ENCODE measurements at places on chromosomes 6 and 20.
A peak's percentile ranks its signal among the peaks of the same experiment; 100 is the strongest.

GRCh38 chr6:118350881-118351430 lies 197.1 kb upstream of the PLN start:
- DNase-seq, result no peak

GRCh38 chr6:110560239-110561007 lies 84.0 kb upstream of the SLC22A16 start:
- no peak for DNase-seq

- peak; percentile 72 for DNase-seq
Measured at GRCh38 chr6:56936466-56936865, 18.4 kb upstream of the BEND6 start.

- DNase-seq, result no peak
Measured at GRCh38 chr6:163207431-163208383, 206.8 kb upstream of the QKI start.

DNA sequence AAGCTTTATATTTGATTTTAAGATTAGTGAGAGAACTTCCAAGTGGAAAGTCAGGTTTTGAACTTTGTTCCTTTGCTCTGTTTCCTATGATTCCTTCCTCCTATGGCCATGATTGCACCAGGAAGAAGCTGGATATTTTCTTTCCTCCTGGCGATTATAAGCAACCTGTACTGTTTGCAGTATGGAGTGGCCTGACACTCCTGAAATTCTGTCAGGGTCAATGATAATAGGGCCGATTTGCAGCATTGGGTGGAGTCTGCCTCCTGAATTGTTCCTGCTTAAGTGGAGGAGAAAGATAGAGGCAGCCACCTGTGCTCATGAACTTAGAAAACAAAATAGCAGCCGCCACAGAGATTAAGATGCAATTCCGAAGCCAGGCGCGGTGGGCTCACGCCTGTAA lies 9.8 kb upstream of the FAM217A start:
- DNase-seq, result no peak

GRCh38 chr20:17647391-17648314 lies 34.4 kb downstream of the RRBP1 start:
- DNase-seq, result no peak

- DNase-seq, result no peak
Measured at GRCh38 chr6:44049163-44049988, 77.9 kb downstream of the MRPL14 start.

DNA sequence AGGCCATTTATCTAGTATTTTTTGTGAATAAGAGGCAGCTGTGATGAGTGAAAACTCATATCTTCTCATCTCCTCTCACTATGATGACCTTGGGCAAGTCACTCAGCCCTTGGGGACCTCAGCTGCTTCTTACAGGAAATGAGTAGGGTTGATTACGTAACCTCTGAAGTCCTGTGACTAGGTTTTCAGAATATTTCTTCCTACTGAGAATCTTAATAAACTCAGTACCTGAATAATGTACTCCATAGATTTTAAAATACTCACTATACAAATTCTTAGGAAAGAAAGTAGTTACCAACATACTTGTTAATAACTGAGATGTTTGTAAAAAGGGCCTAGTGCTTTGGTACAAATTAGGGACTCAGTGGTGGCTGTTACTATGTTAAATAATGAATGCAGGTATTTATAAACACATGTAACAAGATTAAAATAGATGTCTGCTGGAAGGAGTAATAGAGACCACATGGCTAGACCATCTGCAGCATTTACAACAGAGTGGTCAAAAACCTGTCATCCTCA lies 60.9 kb downstream of the RPRD1B start:
- DNase-seq, result peak; percentile 86

DNA sequence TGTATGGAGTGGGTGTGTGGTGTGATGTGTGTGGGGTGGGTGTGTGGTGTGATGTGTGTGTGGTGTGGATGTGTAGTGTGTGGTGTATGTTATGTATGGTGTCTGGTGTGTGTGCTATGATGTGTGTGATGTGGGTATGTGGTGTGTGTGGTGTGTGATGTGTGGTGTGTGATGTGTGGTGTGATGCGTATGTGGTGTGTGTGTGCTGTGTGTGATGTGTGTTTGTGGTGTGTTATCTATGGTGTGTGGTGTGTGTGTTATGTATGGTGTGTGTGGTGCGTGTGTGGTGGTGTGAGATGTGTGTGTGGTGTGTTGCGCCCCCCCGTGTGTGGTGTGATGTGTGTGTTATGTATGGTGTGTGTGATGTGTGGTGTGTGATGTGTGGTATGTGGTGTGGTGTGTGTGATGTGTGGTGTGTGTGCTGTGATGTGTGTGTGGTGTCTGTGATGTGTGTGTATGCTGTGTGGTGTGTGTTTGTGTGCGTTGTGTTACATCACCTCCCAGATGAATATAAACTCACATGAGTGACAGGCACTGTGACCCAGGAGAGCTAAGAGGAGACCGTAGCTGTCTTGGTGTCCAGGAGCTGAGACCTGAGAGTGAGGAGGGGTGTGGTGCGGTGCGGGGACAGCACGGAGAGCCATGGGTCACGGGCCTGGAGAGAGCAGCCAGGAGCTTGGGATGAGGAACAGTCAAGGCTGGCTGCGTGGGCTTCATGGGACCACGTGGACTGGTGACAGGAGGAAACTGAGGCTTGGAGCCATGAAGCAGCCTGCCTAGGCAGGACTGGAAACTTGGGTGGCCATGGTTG lies 8.8 kb downstream of the DLGAP4 start:
- DNase-seq, result no peak

DNA sequence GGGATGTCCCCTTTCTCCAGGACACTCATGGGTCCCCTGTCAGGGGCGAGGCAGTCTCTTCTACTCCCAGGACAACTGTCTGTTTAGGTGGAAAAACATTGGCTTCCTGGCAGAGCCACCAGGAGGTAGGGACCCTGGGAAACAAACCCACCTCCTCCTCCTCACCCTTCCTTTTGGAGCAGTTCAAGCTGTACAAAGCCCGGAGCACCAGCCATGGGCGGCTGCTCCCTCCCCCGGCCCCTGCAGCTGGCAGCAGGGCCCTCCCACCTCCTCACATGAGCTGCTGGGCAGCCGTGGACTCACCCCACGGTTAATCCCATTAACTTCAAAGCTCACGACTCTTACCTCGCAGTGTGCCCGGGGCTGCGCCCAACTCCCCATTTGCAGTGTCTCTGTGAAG lies 48.6 kb downstream of the CDH4 start:
- DNase-seq, result no peak

DNA sequence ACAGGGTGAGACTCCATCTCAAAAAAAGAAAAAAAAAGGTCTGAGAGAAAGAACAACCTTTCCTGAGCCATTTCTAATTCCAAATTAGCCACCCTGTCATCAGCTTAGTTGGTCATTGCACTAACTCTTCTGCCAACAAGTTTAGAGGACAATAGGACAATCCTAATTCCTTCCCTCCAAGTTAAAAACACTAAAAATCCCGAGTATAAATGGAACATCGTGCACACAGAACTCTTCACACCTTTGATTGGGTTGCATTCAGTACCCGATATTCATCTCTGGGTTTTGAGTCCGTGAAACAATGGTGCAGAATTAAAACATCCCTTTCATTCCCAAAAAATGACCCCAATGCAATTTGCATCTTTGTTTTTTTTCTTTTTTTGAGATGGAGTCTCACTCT lies 23.0 kb downstream of the PARD6B start:
- DNase-seq, result no peak

DNA sequence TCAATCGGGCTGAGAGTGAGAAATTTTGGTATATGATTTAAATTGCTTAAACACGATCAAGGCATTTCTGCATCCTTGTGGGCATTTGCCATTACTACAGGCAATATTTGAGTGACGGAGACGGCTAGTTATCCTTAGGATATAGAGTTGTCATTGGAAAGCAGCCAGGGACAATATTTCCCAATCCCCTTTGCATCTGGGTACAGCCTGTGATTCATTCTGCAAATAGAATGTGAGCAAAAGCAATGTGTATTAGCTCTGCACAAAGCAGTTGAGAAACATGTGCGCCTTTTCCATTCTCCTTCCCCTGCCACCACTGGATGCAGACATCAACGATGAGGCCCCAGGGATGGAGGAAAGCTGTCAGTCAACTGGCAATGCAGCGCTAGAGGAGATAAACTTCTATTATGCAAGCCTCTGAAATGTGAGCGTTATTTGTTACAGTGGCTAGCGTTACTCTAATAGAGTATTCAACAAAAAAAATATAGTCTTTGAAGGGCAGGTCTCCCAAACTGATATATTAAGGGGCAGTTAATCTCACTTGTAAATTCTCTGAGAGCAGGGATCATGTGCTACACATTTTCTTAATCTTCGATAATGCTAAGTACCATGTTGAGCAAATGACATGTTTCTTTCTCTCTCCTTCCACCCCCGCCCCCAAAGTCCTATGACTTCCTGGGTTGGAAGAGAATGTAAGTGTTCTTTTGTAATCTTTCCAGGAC lies 37.1 kb upstream of the NCOA3 start:
- peak; percentile 42 for DNase-seq

DNA sequence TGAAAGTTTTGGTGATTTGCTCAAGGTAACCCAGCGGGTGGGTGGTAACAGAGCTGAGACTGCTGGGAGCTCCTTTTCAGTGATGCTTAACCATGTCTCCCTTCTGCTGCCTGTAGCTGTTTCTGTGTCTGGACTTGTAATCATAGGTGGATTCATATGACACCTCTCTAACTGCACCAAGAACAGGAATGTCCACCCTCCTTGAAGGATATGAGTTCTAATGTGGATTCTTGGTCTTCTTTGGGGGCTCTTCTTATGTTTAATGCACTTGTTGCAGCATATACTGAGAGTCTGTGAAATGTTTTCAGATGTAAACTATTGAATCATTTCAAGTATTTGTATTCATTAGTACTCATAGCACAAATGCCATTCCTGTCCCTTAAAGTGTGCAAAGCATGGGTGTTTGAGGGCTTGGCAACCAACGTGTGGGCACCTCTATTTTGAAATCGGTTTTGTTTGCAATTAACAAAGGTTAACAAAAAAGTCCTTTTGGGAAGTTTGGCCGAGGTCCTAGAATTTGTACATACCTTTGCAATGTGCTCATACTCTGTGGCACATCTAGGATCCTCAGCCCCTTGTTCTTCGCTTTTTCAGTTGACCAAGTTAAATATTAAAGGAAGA lies 138.0 kb downstream of the SOX4 start:
- no peak for DNase-seq

GRCh38 chr6:46338131-46338530 lies 153.1 kb downstream of the RCAN2 start:
- no peak for DNase-seq

DNA sequence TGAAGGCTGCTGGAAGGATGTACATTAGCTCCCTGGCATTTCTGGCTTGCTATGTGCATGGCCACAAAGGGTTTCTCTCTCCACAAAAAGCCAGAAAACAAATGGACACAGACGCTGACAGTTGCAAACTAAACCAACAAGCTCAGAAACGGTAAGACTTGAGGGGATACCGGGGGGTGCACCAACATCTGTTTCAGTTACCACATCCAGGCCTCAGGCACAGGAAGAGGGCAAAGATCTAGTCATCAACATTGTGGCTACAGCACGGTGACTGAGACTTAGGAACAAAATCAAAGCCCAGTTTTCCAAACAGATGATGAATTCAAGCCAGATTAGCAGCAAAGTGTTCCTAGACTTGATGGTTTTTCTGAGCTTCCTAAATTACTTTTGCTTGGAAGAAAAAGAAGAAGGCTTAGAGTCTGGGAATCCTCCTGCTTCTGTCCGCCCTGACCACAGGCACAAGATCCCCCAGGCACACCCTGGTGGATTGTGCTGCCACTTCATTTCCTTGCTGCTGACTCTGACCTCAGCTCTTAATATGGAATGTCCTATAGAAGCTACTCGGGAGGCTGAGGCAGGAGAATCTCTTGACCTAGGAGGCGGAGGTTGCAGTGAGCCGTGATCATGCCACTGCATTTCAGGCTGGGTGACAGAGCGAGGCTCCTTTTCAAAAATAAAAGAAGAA lies 54.2 kb upstream of the ADGRF1 start:
- no peak for DNase-seq

- no peak for DNase-seq
Measured at GRCh38 chr6:11556309-11556708, 18.8 kb downstream of the TMEM170B start.

- no peak for DNase-seq
Measured at GRCh38 chr6:38178584-38178886, 359.0 kb downstream of the ZFAND3 start.

GRCh38 chr6:16821834-16822264 lies 60.6 kb upstream of the ATXN1 start:
- DNase-seq, result no peak

GRCh38 chr20:49446808-49447207 lies 35.7 kb downstream of the KCNB1 start:
- peak; percentile 78 for DNase-seq

DNA sequence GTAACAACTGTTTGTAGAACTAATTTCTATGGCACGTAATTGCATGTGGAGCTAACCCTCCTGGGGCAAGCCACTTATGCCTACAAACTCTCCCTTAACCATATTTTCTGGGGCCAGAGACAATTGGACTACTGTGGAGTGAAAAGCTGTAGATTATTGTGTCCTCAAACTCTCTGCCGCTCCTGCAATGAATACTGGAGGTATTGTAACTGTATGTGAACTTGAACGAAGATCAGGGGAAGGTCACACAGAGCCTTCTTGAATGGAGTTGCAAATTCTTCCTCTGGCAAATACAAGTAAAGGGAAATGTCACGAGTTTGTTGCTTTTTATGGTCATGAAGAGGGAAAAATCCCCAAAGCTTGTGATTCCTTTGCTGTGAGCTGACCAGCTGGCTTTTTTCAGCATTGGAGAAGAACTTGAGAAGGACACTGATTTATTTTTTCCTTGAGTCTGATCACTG lies 18.2 kb downstream of the AKAP12 start:
- no peak for DNase-seq

GRCh38 chr20:44253528-44253927 lies 6.4 kb downstream of the GDAP1L1 start:
- DNase-seq, result no peak

DNA sequence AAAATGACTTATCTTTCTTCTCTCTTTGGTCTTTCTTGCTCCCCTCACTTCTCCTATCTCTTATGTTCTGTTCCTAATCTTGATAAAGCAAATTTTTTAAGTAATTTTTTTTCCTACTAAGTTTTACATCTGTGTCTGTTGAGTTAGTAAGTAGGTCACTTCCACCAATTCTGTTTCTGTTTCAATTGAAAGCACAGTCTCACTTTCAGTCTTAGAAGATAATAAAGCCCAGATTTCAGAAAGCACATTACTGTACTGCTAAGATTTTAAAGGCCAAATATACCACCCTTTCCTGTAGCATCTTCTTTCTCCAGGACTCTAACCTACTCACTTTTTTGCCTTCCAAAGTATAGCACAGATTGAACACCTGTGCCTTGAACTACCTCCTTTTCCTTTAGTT lies 866.1 kb upstream of the ADGRB3 start:
- no peak for DNase-seq

- DNase-seq, result no peak
Measured at GRCh38 chr6:118198746-118199145, 291.7 kb downstream of the SLC35F1 start.

- DNase-seq, result peak; percentile 55
Measured at GRCh38 chr20:6426287-6426891, 303.6 kb upstream of the FERMT1 start.

- no peak for DNase-seq
Measured at GRCh38 chr20:13149371-13150105, 71.5 kb upstream of the ISM1 start.

- DNase-seq, result no peak
Measured at GRCh38 chr6:1654054-1654453, 44.3 kb downstream of the FOXC1 start.

Measured in OCI-M1 (cell line).